Stimulated activated effector memory CD8-positive, alpha-beta T cell treated with anti-CD3 and anti-CD28 coated beads, Interleukin-12 subunit alpha, Interleukin-12 subunit beta, amount 100 ng/mL, for 72 hours (primary cell): ENCODE measurements at places on chromosomes 3 and 15.

DNA sequence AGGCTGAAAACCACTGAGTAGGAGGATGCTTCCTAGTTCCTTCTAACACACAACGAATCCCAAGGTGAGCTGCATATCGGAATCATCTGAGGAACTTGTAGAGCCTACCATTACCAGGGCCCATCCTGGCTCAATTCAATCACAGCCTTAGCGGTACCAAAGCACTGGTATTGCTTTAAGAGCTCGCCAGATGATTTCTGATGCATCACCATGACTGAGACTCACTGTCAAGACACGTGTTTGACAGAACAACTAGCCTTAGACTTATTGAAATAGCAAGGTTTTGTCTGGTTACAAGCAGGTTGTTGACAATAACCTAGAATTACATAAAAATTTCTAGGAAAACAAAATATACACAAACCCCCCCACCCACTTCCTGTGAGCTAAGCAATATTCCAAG, 68.5 kb downstream of the CBLB start:
- DNase-seq: no peak

DNA sequence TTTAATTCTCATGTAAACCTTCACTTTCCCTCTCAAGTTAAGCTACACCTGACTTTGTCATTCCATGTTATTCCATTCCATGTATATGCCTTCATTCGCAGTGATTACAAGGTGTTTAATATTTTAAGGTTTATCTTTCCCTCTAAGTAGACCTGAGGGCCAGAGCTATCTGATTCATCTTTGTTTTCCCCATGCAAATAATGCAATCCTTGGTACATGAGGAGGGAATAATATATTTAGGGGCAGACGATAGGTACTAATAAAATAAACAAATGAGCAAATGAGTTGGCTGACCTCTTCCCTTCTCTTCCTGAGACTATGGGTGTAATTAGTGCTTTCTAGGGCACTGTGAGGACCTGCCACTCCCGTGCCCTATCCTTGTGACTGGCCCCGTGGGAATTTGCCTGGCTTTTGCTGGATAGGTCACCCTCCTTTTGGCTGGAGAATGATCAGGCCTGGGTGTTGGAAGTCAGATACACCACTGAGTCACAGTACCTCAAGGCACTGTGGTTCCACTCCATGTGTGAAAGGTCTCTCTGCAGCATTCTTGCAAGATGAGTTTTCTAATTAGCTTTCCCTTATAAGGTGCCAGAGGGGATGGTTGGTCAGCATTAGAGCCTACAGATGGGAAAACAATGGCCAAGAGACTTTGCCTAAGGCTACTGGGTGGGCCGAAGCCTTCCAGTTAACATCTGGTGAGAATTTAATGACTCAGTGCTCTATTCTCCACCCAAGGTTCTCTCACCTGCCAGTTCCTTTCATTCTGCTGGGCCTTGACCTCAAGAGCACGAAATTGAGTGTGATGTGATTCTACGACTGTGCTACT, 183.2 kb downstream of the P3H2 start:
- DNase-seq: no peak

- DNase-seq: no peak
These were observed 89.0 kb downstream of the TMEM212 start for GRCh38 chr3:171932153-171932611.

DNA sequence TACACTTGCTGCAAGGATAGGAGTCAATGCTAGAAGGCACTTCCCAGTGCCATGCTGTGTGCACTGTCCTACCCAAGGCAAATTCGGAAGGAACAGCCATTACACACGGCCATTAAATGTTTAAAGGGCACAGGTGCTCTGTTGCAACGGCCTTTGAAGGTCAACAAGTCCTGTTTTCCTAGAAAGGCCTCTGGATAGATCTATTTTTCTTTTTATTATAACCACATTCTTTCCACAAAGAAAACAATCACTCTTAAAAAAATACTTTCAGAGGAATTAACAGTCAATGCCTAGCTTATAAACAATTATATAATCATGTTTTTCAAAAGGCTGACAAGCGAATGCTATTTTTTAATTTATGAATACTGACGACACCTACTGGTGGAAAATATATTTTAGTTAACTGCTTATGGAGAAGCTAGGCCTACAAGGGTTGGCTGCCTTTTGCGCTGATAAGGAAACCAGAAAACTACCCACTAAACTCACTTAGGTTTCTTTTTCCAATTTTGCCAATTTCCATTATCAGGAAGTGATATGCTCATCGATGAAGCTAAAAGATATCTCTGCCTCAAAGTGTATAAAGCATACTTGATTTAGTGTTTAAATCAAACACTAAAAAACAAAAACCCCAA, 2.4 kb downstream of the ARHGEF3 start:
- DNase-seq: no peak

GRCh38 chr3:134799393-134799792, 4.3 kb downstream of the EPHB1 start:
- peak; percentile 12 for DNase-seq

DNA sequence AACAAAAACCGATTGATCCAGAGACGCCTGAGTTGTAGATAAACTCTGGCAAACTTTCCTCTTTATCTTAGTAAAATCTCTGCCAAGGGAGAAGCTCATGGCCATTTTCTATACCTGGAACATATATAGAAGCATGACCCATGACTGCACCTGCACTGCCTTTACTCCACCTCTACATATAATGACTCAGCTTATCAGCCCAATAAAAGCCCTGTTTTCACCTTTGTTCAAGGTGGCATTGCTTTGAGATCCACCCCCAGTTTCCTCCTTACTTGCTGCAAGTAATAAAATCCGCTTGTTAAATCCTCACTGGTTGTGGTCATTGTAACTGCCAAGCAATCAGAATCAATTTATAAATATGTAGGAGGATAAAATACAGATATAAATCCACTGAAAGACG, 1280.4 kb downstream of the NSUN3 start:
- no peak for DNase-seq

- DNase-seq: no peak
These were observed 75.4 kb upstream of the RGMA start for GRCh38 chr15:93164409-93164808.

GRCh38 chr3:120567370-120568201, 28.6 kb upstream of the NDUFB4 start:
- DNase-seq: no peak

GRCh38 chr3:88003115-88003755, 55.6 kb downstream of the CGGBP1 start:
- no peak for DNase-seq

GRCh38 chr3:164458986-164459385, 619.3 kb downstream of the SI start:
- DNase-seq: no peak

DNA sequence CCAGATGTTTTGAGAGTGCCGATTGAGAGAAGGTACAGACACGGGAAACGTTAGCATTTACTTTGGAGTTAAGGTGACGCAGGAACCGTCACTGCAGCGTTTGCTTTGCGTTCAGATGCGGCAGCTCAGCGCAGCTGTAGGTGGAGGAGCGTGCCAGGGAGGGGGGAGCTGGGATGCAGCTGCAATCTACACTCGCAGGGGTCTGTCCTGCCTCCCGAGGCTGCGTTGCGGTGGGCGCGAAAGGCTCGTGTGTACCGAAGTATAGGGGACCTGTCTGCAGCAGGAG, 425 bp upstream of the FYTTD1 start:
- no peak for DNase-seq

DNA sequence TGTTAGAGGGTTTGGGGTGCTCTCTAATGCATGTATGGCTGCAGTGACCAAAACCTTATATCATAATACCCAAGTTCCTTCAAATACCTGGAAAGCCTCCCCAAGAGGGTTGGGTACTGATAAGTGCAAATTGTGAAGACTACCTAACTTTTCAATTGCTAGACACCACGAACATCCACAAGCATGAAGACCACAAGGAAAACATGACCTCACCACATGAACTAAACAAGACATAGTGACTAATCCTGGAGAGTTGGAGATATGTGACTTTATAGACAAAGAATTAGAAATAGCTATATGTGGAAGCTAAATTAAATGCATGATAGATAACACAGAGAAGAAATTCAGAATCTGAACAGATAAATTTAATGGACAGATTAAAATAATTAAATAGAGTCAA, 23.9 kb upstream of the AADACL2 start:
- no peak for DNase-seq

DNA sequence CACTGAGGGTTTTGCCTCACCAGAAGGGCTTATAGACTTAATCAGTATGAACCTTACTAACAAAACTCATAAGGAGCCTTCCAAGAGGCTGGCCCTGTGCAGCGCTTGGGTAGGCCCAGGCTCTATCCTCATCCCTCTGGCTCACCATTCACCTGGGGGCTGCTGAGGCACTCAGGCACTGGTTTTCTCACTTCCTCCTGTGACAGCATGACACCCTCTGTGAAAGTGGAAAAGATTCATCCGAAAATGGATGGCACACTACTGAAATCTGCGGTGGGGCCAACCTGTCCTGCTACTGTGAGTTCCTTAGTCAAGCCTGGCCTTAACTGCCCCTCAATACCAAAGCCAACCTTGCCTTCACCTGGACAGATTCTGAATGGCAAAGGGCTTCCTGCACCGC, 41.3 kb downstream of the PSMD6 start:
- no peak for DNase-seq

DNA sequence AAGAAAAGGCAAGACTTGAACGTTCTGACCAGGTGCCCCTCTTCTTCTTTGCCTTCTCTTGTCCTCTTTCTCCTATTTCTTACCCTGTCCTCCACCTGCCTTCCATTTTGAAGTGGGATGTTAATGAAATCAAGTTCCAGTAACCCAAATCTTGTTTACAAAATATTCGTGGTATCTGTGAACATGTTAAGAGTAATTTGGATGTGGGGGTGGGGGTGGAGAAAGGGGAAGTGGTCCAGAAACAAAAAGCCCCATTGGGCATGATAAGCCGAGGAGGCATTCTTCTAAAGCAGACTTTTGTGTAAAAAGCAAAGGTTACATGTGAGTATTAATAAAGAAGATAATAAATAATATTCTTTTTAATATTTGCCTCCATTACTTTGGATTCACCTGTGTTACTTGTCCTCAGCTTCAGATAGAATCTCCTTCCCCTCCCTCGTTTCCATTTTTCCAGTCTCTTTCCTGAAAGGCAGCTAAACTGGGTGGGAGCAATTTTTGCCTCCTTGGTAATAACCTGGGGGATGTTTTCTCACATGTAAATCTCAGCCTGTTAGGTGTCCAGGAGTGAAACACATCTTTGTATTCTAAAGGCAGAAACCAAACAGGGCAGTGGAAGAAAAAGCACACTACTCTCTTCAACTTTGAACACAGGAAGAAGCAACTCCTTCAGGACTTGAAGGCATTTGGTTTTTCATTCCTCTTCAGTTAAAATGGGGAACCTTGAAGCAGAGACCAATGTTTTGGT, 3.2 kb downstream of the CHST2 start:
- DNase-seq: no peak

- no peak for DNase-seq
These were observed 541.1 kb downstream of the MECOM start for GRCh38 chr3:169122416-169122815.

GRCh38 chr15:79643393-79643792, 211.3 kb downstream of the MINAR1 start:
- DNase-seq: no peak

GRCh38 chr15:41879321-41879845, 14.5 kb downstream of the SPTBN5 start:
- no peak for DNase-seq

DNA sequence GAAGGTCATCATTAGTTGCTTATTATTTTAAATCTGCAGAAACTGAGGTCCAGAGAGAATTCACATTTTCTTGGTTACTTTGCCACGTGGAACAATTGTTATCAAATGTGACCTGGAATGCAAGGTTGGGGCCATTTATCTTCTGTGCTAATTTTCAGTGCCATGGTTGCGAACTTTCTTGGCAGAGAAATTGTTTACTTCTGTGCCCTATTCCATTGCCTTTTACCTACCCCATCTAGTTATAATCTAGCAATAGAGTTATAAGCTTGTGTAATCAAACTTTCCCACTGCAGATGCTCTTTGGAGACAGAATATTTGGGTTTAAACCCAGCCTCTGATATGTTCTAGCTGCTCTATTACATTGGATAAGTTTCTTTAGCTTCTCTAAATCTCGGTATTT, 242.9 kb downstream of the LPP start:
- DNase-seq: no peak

DNA sequence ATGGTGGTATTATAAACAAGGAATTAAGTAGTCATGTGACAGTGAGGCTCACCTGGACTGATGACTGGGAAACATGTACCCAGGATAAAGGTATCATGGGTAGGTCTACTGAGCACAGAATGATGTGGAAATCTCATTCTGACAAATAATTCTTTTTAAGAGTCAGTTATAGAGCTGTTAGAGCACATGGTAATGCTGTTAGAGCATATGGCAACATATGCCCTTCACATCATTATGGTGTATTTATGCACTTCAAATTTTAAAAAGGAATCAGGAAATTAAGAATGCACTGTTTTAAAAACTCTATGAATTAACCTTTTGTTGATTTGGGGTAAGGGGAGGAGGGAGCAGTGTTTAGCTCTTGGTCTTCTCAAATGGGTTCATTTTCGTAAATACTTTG, 1.7 kb downstream of the SLC6A20 start:
- DNase-seq: no peak

DNA sequence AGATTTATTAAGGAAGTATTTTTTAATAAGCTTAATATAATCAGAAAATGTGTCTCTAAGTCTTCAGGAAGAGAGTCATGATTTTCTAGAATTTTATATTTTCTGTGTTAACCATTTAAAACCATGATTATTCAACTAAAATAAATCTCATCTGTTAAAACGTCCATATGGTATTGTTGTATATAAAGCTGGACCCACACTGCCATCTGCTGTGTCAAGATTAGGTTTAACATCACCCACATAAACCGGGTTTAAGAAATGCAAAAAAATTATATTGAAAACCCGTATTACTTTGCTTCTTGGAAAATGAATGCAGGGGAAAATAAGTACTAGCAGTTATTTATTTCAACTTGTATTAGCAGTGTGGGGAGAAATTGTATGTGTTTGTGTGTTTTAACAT, 9.5 kb upstream of the CCDC66 start:
- DNase-seq: no peak

DNA sequence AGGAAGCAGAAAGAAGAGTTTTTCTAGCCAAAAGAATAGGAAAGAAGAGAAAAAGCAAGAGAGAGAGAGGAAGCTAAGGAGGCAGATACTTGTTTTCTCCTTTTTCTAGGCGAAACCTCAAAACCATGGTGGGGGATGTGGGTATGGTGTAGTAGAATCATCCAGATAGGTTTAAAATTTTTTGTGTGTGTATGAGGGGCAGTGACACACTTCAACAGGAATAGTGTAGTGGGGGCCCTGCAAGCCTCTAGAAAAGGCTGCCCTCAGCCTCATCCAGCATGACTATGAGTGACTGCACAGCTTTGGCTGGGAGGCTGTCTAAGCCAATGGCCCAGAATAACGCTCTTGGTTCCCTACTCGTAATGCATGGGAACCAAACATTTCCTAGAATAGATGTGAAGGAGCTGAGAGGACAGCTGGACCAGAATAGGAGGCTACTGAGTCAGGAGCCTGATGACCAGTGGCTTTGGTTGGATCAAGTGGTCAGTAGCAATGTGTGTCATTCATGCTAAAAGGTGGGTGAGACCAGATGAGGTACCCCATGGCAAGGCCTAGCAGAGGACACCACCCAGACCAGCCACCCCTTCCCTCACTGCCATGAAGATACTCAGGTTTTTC, 24.4 kb downstream of the MOBP start:
- no peak for DNase-seq

GRCh38 chr15:68334661-68335124, 57.1 kb downstream of the FEM1B start:
- no peak for DNase-seq

GRCh38 chr3:151306168-151306810, 10.3 kb downstream of the GPR87 start:
- no peak for DNase-seq
